ENCODE measurements at places on chromosomes 5 and 9.
A peak's percentile ranks its signal among the peaks of the same experiment; 100 is the strongest.

DNA sequence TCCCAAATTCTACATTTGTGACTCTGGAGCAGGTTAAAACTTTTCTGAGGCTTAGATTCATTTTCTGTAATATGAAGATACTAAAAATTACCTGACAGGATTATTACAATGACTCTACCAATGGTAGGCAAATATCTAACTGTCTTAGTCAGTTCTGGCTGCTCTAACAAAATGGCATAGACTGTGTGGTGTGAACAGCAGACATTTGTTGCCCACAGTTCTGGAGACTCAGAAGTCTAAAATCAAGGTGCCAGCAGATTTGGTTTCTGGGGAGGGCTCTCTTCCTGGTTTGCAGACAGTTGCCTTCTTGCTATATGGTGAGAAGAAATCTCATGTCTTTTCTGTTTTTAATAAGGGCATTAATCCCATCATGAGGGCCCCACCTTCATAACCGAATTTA lies 245.1 kb downstream of the MAST4 start:
- DNase-seq = no peak

DNA sequence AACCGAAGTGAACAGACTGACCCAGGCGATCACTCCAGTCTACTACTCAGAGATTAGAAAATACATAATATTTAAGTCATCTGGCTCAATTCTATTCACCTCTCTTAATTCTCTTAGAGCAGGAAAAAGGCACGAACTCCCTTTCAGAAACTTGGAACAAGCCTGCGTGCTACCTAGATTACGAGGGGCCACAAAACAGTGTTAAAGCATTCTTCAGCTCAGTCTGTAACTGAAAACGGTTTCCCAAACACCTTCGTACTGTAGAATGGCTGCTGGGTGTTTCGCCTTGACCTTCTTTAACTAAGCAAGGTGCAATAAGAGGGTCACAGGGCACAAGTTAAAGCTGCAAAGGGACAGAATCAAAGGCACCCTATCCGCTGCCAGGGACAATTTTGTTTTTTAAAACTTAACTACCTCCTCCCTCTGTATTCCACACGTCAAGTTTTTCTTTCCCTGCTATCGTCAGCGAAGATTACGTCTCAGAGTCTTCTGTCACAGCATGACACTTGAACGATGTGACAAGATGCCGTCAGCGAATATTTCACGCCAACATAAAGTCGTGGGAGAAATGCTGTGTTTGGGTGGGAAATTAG lies 687 bp downstream of the LYSMD3 start:
- peak; percentile 18 for DNase-seq

DNA sequence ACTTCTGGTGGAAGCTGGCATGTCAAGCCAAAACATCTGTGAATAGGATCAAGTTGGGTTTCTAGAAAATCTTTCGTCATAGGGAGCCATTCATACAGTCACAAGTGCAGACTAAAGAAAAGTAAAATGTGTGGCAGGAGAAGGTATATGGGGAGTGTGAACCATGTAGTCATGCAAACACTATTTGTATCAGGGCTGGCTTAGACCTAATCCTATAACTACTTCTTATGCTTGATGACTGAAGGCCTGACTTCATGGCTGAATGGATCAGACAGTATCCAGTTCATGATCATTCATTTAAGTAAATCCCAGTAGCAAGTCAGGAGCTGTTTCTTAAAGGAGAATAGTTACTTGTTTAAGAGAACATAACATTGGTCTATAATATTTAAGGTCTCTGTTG lies 63.8 kb upstream of the DAPK1 start:
- DNase-seq = no peak

DNA sequence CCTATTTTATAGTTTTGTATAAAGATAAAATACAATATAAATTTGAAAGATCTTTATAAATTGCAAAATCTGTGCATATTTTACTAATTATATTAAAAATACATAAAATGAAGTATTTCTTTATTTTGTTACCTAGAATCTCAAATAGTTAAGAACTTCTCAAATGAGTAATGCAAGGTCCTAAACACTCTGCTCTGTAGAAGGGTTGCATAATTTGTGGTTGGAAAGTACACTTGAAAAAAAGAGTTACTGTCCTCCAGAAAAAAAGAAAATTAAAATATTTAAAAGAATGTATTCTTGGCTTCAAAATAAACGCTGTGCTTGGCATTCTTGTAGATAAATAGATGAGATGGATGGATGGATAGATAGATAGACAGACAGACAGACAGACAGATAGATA lies 428.8 kb upstream of the CDH6 start:
- no peak for DNase-seq

- DNase-seq = no peak
Measured at GRCh38 chr5:103205991-103206700, 52.4 kb upstream of the MACIR start.

DNA sequence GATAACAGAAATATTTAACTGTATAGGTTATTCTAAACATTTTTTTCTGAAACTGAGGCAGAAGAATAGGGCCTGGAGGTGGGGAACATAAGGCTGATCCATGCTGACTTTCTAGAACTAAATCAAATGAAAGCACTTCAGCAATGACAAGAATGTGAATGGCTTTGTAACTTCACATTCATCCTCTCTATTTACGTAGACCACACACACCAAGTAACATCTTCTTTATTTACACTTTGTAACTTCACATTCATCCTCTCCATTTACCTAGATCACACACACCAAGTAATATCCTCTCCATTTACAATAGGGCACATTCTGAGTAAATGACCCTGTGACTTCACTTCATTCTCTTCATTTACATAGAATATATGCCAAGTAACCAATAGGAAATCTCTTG lies 251.8 kb upstream of the CDH9 start:
- no peak for DNase-seq

All from CD8-positive, alpha-beta memory T cell (primary cell).